ENCODE measurements at places on chromosomes 1 and 21.

GRCh38 chr1:179143322-179143721, 61.5 kb downstream of the TOR3A start:
- no peak for DNase-seq
- no peak overlapping the region for H3K27ac ChIP-seq
- H3K4me1 ChIP-seq = peaks cover 36% of the 10 kb centered on the region
- H3K4me3 ChIP-seq = no peak overlapping the region

DNA sequence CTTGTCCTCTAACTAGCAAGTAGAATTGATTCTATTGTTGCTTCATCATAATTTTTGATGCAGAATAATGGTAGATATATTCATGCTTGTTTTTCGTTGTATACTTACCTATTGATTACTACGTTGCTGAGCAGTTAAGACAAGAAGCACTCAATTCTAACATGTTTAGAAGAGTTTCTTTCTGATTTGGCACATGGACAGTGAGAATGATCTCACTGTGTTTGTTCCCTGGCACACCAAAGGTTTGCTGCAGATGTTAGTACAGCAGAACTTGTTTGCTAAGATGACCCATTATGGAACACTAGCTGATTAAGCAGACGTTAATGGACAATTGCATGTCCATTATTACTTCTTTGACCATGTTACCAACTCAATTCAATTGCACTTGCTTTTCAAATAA, 184.7 kb upstream of the SGIP1 start:
- peaks cover 97% of the 10 kb centered on the region for H3K4me1 ChIP-seq
- peak overlapping the region; percentile 70 for H3K4me3 ChIP-seq
- H3K27ac ChIP-seq = peak overlapping the region; percentile 81

GRCh38 chr1:107946794-107947193, 18.2 kb downstream of the VAV3 start:
- DNase-seq = no peak
- H3K4me3 ChIP-seq = no peak overlapping the region
- peaks cover 44% of the 10 kb centered on the region for H3K4me1 ChIP-seq

DNA sequence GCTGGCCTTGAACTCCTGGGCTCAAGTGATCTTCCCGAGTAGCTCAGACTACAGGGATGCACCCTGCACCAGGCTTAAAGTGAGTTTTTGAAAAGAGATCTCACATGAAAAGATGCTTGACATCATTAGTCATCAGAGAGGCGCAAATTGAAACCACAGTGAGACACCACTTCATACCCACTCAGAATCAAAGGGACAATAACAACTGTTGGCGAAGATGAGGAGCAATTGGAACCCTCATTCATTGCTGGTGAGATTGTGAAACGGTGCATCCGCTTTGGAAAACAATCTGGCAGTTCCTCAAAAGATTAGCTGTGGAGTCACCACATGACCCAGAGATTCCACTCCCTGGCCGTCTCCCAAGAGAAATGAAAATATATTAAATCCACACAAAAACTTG, 122.3 kb downstream of the PGBD5 start:
- no peak overlapping the region for H3K27ac ChIP-seq
- peak; percentile 29 for DNase-seq
- no peak overlapping the region for H3K4me3 ChIP-seq
- no peaks in the 10 kb centered on the region for H3K27me3 ChIP-seq
- peaks cover 16% of the 10 kb centered on the region for H3K4me1 ChIP-seq

- no peak overlapping the region for H3K27ac ChIP-seq
- no peak for DNase-seq
- no peaks in the 10 kb centered on the region for H3K27me3 ChIP-seq
- no peak overlapping the region for H3K4me3 ChIP-seq
- H3K4me1 ChIP-seq = no peaks in the 10 kb centered on the region
- no peaks in the 10 kb centered on the region for H3K36me3 ChIP-seq
These were observed 921.5 kb downstream of the TTLL7 start for GRCh38 chr1:83077411-83077810.

DNA sequence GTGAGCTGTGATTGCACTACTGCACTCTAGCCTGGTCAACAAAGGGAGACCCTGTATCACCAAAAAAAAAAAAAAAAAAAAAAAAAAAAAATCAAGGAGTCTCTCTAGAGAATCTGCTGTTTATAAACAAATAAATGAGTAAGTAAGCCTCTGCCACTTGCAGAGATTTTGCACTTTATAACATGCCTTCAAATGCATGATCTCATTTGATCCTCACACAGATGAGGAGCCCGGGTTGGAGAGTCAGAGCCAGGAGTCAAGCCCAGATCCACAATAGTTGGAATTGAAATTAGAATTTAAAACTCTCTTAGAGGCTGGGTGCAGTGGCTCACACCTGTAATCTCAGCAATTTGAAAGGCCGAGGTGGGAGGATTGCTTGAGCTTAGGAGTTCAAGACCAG, 4.0 kb downstream of the PRELP start:
- H3K27me3 ChIP-seq = peaks cover 5% of the 10 kb centered on the region
- H3K4me3 ChIP-seq = no peak overlapping the region
- no peaks in the 10 kb centered on the region for H3K36me3 ChIP-seq
- no peak for DNase-seq
- peaks cover 7% of the 10 kb centered on the region for H3K4me1 ChIP-seq

DNA sequence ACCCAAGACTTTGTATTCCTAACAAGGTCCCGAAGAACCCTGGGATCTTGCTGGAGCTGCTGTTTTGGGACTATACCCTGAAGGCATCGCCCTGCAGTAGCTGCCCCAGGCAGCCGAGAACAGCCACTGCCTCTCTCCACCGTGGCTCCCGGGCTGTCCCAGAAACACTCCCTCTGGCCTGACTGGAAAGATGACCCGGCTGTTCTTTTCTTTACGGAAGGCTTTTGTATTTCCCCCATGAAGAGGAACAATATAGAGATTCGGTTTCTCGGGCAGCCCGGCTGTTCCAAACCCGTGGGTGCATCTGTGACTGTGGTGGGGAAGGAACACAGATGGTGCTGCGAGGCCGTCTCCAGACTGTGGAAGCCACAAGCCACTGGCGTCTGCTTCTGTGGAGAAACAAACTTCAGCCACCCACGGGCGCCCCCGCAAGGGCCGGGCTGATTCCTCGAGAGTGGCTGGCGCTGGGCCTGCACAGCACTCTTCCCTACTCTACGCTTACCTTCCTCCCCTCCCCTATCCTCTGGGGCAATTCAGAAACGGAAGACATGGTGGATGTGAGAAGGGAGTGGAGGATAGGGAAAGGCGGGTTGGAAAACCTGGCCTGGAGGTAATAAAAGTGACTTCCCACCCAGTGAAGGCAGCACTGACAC, 33.7 kb upstream of the VASH2 start:
- H3K4me1 ChIP-seq = no peaks in the 10 kb centered on the region
- DNase-seq = peak; percentile 15
- no peak overlapping the region for H3K4me3 ChIP-seq
- no peaks in the 10 kb centered on the region for H3K36me3 ChIP-seq
- H3K27me3 ChIP-seq = peaks cover 2% of the 10 kb centered on the region

DNA sequence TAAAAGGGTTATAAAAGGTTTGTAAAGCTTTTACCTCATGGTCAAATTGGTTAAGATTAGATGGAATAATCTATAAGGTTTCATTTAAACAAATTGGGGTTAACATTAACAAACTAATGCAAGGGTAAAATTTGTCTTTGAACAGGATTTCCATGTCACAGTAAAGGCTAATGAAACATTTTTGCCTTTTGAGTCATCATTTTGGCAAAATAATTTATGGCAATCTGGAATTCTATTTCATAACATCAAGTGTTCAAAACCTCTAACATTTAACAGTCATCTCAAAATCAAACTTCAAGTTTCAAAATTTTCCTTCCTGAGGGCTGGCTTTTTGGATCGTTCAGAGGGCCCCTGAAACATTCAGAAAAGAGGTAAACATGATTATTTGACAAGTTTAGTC, 6.6 kb upstream of the CD46 start:
- no peaks in the 10 kb centered on the region for H3K36me3 ChIP-seq
- H3K4me3 ChIP-seq = no peak overlapping the region
- H3K27me3 ChIP-seq = no peaks in the 10 kb centered on the region
- no peak for DNase-seq
- H3K4me1 ChIP-seq = peaks cover 17% of the 10 kb centered on the region

DNA sequence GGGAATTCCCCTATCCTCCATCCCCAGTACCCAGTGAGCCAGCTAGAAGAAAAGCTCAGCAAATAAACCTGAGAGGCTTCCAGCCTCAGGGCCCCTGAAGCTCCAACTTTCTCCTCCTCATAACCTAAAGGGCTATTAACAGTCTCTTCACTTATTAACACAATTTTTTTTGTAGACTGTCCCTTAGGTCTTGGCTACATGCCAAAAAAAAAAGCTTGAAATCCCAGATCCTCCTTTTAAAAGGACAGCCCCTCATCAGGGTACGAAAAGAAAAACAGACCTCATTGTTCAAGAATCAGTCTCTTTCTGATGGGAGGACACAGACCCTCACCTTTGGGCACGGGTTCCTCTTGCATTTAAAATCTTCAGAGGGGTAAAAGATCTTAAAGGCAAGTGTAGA, 72.8 kb upstream of the CD1D start:
- peaks cover 1% of the 10 kb centered on the region for H3K4me1 ChIP-seq
- no peak overlapping the region for H3K27ac ChIP-seq
- H3K4me3 ChIP-seq = no peak overlapping the region
- H3K36me3 ChIP-seq = no peaks in the 10 kb centered on the region

- peaks cover 42% of the 10 kb centered on the region for H3K36me3 ChIP-seq
- H3K4me1 ChIP-seq = peaks cover 38% of the 10 kb centered on the region
- DNase-seq = no peak
- peak overlapping the region; percentile 95 for H3K4me3 ChIP-seq
These were observed 2.0 kb downstream of the SDF4 start for GRCh38 chr1:1229770-1230169.

DNA sequence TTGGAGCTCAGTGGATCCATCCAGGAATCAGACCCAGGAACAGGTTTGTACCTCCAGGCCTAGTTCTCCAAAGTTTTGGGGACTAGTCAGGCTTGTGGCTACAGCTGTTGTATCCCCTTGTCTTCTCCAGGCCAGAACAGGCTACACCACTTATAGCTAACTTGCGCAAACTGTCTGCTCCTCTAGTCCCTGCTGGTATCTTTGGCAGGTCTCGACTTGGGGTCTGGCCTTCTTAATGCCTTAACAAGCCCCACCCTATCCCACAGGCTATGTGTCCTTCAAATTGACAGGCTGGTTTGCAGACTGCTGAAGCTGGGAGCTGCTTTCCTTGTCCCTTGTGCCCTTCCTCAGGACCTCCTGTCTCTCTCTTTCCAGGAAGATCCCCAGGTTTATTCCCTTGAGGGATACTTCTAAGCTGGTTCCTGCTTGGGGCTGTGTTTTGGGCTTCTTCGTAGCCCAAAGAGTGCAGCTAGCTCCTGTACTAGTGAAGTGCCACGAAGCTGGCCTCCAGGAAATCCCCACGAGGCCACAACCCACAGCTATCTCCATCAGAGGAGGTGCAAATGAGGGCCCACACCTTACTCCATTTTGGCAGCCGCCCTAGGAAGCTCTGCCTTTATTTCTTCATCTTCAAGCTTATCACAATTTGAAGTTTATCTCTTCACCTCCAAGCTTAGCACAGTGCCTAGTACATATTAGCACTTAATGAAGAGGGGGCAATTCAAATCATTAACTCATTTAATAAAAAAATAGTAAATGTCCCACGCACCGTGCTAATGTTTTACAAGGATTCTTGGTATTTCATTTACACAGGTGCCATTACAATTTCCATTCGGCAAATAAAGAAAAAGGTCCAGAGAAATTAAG, 683 bp upstream of the DMAP1 start:
- peaks cover 28% of the 10 kb centered on the region for H3K4me1 ChIP-seq
- peak overlapping the region; percentile 92 for H3K27ac ChIP-seq
- peak; percentile 74 for DNase-seq
- H3K36me3 ChIP-seq = peaks cover 2% of the 10 kb centered on the region
- H3K4me3 ChIP-seq = peak overlapping the region; percentile 93
- no peaks in the 10 kb centered on the region for H3K27me3 ChIP-seq

DNA sequence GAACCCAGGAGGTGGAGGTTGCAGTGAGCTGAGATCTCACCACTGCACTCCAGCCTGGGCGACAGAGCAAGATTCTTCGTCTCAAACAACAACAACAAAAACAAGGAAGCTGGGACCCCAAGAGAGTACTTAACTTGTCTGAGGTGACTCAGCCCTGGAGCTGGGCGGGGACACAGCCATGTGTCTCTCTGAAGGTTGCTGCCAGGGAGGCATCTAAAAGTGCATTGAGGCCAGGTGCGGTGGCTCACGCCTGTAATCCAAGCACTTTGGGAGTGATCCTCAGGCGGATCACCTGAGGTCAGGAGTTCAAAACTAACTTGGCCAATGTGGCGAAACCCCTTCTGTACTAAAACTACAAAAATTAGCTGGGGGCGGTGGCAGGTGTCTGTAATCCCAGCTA, 7.7 kb downstream of the IFI6 start:
- H3K4me1 ChIP-seq = peaks cover 43% of the 10 kb centered on the region
- no peak for DNase-seq
- H3K36me3 ChIP-seq = peaks cover 5% of the 10 kb centered on the region

GRCh38 chr1:67710417-67710816, 25.4 kb downstream of the GADD45A start:
- H3K36me3 ChIP-seq = no peaks in the 10 kb centered on the region
- H3K4me1 ChIP-seq = no peaks in the 10 kb centered on the region
- H3K27ac ChIP-seq = no peak overlapping the region
- DNase-seq = no peak

DNA sequence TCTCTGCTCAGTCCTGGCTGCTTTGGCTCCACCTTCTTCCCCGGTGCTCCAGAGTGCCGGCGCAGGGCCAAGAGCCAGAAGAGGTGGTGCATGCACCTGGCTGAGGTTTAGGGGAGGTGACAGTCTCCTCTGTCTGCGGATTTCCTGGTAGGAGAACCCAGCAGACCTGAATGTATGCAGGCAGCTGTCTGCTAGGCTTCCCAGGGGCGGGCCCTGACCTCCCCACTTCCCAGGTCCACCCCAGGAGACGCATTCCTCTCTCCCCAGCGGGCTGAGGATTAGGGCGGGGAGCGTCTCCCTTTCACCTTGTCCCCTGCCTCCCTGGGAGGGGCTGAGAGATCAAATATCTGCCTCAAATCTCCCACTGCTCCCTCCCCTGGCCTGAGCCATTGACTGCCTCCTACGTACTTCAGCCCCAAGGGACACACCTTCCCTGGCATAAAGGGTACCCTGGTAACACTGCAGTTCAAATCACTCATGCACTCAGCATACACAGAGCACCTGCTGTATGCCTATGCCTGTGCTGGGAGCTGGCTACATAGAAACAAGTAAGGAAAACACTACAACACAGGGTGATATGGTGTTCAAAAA, 27.5 kb downstream of the DMBX1 start:
- no peaks in the 10 kb centered on the region for H3K36me3 ChIP-seq
- H3K27me3 ChIP-seq = peaks cover 24% of the 10 kb centered on the region
- no peak for DNase-seq
- no peak overlapping the region for H3K27ac ChIP-seq
- peaks cover 6% of the 10 kb centered on the region for H3K4me1 ChIP-seq

- H3K4me3 ChIP-seq = no peak overlapping the region
- H3K4me1 ChIP-seq = no peaks in the 10 kb centered on the region
- H3K27ac ChIP-seq = no peak overlapping the region
- DNase-seq = no peak
- peaks cover 8% of the 10 kb centered on the region for H3K27me3 ChIP-seq
These were observed 146.9 kb downstream of the PDE4B start for GRCh38 chr1:65939636-65940035.

All from activated CD8-positive, alpha-beta T cell treated with anti-CD3 and anti-CD28 coated beads for 36 hours (primary cell).